ENCODE measurements at places on chromosomes 2 and 18. TPM values are rescaled to one million over a fixed set of nuclear protein-coding genes. Genes with fewer than 3 reads are reported as not detected.

SIX2 gene
- not detected for total RNA-seq

GRHL1 gene
- total RNA-seq, result 0.85 TPM

INHA gene
- not detected for total RNA-seq

CD28 gene
- 242 TPM for total RNA-seq

VSNL1 gene
- total RNA-seq, result not detected

TMEM178A gene
- total RNA-seq, result 0.42 TPM

GULP1 gene
- not detected for total RNA-seq

ACMSD gene
- total RNA-seq, result not detected

GPR155 gene
- total RNA-seq, result 10.6 TPM

KCNS3 gene
- total RNA-seq, result not detected

DNA sequence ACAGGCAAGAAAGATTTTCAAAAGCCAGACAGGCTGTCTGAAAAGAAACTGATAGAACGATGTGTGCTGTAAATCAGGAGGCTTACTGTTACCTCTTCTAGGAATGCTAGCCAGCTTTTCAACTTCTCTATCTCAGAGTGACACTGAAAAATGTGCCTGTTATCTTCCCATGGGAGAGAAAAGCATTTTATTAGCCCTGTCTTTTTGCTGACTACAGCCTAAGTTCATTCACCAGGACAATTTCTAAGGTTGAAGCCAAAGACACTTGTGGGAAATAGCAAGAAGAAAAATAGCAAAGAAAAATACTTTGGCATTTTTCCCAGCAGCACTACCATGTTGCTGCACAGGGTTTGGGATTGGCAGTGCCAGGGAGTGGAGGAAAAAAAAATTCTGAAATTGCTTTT lies 34.0 kb downstream of the ABCB11 start:
- ATAC-seq, result no peak

- ATAC-seq, result no peak
These were observed 59.5 kb upstream of the DYNAP start for GRCh38 chr18:54531402-54532065.

GRCh38 chr2:3741396-3741795 lies 38.0 kb downstream of the DCDC2C start:
- no peak for ATAC-seq

DNA sequence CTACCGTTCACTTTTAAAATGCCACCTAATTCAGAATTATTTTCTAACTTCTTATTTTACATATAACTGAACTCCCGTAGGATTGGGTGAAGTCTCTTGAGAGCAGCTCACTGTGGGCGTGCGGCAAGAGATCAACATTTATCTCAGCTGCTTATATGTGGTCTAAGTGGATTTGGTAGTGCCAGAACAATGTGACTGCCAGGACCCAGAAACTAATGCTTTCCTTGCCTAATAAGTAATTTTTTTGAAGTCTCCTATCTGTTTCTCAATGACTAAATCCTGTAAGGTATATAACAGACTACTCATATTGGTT lies 11.2 kb upstream of the NFE2L2 start:
- no peak for ATAC-seq

DNA sequence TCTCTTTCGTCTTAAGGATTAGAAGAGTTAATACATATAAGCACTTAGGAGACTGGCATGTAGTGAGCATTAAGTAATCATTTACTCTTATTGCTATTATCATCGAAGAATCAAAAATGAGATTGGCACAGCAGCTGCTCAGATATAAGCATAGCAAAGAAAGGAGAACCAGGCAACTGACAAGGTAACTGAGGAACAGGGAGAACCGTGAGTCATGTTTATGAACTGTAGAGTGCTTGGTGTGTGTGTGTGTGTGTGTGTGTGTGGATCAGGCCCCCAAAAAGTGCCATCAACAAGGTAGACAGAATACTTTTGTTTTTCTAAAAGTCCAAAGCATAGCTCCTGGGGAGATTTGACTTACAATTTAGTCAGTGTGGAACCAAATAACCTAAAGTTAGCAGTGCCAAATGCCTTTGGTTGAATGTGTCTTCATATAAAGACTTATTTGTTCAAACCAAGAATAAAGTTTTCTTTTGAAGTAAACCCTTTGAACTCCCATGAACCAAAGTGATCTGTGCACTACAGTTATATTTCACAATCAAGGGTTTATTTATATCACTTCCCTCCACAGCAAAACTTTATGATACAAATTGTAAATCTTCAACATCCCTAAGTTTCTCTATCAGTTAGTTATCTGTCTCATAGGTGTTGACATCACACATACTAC lies 660.6 kb downstream of the NYAP2 start:
- ATAC-seq, result no peak

- ATAC-seq, result peak; percentile 94
These were observed 44.3 kb downstream of the MFSD6 start for GRCh38 chr2:190452433-190452832.

GRCh38 chr2:62441824-62442223 lies 64.2 kb downstream of the TMEM17 start:
- no peak for ATAC-seq

GRCh38 chr2:231138699-231139098 lies 13.9 kb upstream of the HTR2B start:
- ATAC-seq, result no peak

- no peak for ATAC-seq
These were observed 18.9 kb downstream of the TRPM8 start for GRCh38 chr2:233936089-233936488.

DNA sequence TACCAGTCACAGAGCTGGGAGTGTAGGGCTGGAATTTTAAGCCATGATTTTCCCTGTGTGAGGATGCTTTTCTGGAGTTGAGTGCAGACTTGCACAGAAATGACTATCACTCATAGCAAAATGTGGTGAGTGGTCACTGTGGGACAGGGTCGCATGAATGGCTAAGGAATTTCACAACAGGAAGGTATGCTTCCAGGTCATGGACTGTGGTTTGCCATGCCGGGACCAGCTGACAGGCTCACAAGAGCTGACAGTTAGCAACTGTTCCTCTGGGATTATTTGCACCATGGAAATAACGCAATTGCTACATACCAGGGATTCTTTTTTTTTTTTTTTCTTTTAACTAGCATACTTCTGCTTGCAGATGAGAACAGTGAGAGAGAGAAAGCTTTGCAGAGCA lies 3.8 kb upstream of the UXS1 start:
- no peak for ATAC-seq

GRCh38 chr2:185967335-185967734 lies 228.7 kb downstream of the FSIP2 start:
- no peak for ATAC-seq

DNA sequence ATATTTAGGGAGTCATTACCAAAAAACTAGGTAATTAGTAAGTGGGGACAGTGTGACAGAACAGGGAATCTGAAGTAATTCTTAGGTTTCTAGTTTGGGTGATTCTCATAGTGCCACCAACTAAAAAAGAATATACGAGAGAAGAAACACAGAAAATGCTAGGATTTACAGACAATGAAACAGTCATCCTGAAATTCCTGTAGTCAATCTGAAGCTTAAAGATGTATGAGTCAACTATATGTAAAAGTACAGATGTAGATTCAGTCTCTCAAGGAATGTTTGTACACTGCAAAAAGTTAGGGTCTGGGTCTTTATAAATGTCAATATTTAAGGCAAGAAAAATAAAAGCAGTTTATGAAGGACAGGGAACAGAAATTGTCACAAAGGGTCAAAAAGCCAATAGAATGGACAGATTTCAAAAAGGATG lies 107.0 kb downstream of the STRN start:
- ATAC-seq, result peak; percentile 83

DNA sequence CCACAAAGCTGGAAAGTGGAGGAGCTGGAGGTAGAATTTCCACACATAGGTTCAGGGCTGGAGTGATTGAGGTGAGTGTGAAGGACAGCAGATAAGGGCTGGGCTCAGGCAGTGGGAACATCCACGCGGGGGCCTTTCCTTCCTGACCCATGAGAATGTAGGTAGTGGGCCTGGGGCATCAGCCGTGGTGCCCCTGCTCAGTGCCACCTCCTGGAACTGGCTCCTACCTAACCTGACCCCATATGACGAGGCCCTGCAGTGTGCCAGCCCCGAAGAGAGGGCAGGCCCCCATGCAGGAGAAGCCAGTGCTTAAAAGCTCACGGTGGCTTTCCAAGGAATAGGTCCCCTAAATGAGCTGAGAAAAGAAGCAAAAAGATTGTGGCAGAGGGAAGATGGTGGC lies 66.2 kb downstream of the HS6ST1 start:
- no peak for ATAC-seq

DNA sequence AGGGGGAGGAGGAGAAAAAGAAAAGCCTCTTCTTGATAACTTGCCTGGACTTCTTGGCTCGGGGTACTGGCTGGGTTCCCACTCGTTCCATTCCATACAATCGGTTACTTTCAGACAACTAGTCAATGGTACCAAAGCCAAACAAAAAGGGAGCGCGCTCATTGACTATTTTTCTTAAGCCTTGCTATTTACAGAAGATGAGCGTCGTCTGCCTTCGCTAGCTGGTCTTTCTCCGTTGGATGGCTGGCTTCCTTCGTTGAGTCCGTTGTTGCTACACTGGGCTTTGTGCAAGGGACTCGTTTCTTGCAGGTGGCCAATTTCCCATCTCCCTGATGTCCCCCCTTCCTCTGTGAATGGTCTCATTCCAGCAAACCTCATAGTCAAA lies 260.4 kb downstream of the ZNF516 start:
- ATAC-seq, result no peak

Data from activated T-helper 17 cell treated with anti-CD3 and anti-CD28 coated beads, Interleukin-2, amount 50 U/mL, for 72 hours (primary cell).